ENCODE measurements at places on chromosomes 5 and 9.

DNA sequence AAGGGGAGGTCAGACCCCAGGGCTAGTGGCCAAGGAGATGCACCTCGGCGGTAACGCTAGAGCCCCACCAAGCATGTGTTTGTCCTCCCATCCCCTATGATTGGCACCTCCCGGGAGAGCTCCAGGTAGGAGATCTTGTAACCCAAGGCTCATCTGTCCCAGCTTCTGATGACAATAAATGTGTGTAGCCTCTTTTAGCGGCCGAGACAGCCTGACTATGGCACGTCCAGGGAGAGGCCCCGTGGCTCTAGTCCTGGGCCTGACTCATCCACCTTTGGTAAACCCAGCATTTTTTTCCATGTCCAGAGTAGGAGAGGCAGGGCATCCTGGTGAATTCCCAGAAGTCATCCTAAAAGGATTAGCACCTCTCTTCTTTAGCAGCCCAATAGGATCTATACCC lies 39.2 kb downstream of the IRF1 start:
- no peak for DNase-seq

DNA sequence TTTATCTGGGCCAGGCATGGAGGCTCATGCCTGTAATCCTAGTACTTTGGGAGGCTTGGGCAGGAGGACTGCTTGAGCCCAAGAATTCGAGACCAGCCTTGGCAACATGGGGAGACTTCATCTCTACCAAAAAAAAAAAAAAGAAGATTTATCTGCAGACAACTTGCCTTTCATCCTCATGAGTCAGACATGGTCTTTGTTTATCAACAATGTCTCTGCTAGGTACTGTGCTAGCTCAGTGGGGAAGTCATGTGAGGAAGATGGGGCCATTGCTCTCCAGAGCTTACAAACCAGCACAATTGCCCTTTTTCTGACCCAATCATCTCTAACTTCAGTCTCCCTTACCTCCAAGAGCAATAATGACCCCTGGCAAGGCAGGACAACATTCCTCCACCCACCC lies 1.6 kb downstream of the URM1 start:
- no peak for DNase-seq

- no peak for DNase-seq
Measured at GRCh38 chr5:69450116-69450515, 35.2 kb downstream of the MARVELD2 start.

GRCh38 chr9:28909526-28909925 lies 1336.2 kb upstream of the C9orf72 start:
- no peak for DNase-seq

- no peak for DNase-seq
Measured at GRCh38 chr9:88590558-88591146, 55.7 kb downstream of the NXNL2 start.

- DNase-seq: no peak
Measured at GRCh38 chr5:143534761-143535154, 131.3 kb upstream of the NR3C1 start.

DNA sequence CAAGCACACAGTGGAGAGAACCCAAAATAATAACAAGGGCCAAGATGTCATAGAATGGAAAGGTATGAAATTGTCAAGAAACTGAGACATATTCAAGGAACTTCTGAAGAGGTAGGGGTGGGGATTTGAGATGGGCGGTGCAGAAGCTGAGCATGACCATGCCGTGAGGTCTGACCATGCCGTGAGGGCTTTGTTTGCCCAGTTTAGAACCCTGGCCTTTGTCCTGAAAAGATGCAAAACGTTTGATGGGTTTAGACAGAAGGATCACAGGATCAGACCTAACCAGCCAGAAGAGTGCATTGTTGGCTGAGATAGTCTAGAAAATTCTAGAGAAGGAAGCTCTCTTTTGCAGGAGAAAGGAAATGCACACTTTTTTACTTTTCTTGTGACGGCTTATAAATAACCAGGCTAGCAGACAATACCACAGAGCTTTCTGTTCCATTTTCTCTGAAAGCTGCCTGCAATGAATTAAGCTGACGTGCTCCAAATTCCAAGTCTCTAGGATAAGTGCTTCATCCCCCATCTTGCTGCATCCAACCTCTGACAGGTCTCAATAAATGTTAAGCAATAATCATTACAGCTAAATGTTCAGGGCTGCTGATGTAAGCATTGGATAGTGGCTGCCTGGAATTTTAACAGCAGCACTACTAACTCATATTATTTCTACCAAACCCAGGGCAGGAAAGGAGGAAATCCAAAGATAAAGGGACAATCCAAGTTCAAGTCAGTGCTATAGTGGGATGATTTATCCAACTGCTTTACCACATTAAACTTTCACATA lies 110.9 kb upstream of the IL6ST start:
- no peak for DNase-seq

- DNase-seq: no peak
Measured at GRCh38 chr5:60700416-60700757, 421 bp upstream of the DEPDC1B start.

DNA sequence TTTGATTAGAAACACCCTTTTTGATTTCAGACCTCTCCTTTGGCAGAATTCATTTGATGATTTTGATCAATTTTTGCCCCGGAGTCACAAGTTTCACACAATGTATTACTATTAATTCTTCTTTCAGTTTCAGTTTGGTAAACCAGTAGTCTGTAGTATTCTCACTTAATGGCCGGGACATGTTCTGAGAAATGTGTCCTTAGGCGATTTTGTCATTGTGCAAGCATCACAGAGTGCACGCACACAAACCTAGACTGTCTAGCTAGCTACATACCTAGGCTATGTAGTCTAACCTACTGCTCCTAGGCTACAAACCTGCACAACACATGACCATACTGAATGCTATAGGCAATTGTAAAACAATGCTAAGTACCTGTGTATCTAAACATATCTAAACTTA lies 662.5 kb downstream of the IRX1 start:
- no peak for DNase-seq

- no peak for DNase-seq
Measured at GRCh38 chr9:112599732-112600131, 113.1 kb downstream of the KIAA1958 start.

DNA sequence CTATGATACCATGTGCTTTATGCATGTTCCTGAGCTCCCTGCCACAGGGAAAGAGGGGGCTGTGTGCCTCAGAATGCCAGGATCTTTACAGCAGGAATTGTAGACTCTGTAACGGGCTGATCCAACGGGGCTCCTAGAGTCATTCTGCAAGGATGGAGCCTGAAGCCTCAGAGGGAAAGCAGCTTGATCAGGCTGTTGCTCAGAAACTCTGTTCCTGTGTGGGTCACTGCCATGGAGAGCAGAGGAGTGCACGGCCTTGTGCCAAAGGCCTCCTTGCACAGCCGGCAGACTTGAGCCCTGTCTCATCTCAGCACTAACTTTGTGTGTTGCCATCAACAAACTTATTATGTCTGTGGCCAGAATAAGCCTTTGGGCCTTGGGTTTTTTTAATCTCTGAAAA lies 51.8 kb downstream of the AMBP start:
- DNase-seq: no peak

DNA sequence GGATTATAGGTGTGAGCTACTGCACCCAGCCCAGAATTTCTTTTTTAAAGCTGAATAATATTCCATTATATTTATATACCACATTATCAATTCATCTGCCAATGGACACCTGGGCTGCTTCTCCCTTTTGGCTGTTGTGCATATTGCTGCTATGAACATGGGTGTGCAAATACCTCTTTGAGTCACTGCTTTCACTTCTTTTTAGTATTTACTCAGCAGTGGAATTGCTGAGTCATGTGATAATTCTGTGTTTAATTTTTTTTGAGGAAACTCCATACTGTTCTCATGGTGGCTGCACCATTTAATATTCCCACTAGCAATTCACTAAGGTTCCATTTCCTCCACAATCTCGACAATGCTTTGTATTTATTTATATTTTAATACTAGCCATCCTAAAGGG lies 36.1 kb upstream of the KIF4B start:
- DNase-seq: no peak

GRCh38 chr5:24222876-24223275 lies 421.9 kb downstream of the CDH10 start:
- DNase-seq: no peak

Data from activated gamma-delta T cell treated with anti-CD3 and anti-CD28 coated beads, Interleukin-2, amount 50 U/mL, for 16 hours (primary cell).